ENCODE measurements at places on chromosomes 11 and 22.

DNA sequence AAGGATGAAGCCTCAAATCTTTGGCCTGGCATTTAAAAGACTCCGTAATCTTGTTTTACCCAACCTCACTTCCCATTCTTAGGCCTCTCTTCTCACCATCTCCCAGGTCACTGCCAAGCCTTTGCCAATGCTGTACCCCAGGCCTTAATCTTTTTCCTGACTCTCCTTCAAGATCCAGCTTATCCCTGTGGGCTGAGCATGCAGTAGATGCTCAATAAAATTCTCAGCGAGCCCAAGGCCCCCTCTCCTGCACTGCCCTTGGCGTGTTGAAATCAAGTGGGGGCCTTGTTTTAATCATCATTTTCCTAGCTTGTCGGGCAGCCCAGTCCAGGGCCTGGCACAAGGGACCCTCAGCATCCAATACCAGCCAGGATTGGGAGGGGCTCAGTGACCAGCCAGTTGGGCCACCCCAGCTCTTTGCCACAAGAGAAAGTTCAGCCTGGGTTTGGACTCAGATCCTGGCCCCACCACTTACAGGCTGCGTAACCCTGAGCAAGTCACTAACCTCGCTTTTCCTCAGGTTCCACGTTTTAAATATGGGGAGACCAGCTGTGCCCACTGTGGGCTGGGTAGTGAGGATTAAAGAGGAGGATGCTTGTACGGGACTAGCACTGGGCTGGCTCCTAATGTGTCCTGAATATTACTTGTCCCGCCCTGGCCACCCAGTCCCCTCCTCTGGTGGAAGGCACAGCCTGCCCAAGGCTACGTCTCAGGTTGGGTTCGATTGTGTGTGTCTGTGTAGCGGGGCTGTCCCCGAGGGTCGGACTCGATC lies 943 bp upstream of the YWHAH start:
- DNase-seq: peak; percentile 34

DNA sequence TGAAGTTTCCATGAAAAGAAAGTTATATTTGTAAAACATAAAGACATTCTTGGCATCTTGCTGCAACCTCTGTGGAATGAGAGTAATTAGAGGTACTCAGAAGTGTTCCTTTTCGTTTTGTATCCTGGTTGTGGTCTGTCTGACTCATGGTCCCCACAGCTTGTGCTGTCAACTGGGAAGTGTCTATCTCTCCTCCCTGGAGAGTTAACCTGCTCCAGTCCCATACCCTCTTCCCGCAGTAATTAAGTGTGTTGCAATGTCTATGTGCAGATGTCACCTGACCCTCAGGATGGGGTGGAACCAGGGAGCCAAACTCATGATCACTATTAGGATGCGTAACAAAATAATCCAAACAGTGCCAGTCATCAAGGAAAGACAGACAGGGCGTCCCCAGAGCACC lies 23.0 kb upstream of the ZDHHC13 start:
- peak; percentile 65 for DNase-seq

- DNase-seq: no peak
Measured at GRCh38 chr11:48005831-48006270, 25.5 kb downstream of the PTPRJ start.

DNA sequence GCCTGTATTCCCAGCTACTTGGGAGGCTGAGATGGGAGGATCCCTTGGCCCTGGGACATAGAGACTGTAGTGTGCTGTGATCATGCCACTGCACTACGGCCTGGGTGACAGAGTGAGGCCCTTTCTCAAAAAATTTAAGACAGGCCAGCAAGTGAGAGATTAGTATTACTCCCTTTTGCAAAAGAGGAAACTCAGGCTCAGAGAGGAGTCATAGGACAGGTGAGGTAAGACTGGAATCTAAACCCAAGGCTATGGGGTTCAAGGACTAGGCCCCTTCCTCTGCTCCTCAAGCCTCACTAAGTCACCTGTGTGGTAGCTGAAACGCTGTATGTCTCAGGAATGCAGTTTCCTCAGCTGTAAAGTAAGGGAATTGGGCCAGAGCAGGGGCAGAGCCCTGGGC lies 1.6 kb upstream of the P2RY2 start:
- DNase-seq: peak; percentile 30

DNA sequence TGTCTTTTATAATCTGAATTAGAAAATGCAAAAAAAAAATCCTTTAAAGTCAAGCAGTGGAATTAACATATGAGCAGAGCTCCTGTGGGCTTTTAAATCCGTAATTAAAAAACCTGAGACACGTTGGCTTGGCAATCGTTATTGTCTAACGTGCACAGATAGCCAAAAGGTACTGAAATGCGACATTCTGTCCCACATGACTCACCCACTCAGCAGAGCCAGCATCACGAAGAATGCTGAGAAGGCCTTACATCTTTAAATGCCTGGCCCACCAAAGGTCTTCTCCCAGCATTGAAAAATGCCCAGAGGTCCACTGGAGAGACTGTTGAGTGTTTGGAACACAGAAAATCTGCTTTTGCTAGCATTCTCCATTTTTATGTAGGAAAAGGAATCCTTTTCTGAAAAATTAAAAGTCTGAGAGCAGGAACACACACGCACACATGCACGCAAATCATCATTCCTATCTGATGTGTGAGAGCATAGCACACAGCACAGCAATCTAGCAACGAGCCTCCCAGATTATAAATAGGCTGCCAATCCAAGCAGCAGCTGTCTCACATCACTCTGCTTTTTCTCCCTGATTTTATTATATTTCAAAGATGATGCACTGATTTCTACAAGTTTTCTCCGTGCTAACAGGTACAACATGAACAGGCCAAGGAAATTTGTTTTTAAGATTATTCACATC lies 94.5 kb downstream of the PHF21A start:
- DNase-seq: peak; percentile 48

DNA sequence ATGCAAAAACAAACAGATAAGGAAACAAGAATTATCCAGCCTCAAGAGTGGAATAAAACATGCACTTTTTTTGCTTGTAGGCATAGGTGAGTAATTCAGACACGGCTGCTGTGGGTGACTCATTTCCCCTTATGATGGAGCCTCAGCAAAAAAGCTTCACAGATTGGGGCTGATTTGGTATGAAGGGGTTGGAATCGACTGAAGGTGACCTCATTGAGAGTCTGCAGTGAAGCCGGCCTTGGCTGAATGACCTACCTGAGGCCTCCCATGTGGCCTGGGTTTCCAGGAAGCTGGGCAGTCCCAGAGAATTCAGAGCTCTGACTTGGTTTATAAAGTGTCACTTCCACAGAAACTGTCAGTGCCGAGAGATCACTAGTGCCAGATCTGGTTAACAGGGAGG lies 34.2 kb upstream of the VPREB1 start:
- DNase-seq: peak; percentile 80

- DNase-seq: no peak
Measured at GRCh38 chr11:44944181-44944852, 6.4 kb downstream of the TP53I11 start.

DNA sequence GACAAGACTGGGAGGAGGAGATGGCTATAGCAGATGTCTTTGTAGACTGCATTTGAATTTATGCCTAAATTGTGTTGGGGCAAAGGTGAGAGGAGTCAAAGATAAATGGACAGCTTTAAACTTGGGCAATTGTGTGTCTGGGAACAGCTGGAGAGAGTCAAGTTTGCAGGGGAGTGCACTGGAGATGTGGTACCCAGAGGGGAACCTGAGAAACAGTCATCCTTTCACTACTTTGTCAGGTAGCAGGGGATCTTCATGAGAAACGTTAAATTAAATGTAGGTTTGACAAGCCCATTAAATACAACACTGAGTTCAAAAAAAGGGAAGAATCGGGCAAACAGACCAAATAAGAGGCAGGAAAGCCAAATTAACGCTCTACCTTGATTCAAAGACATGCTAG lies 277.7 kb downstream of the OPCML start:
- no peak for DNase-seq

- no peak for DNase-seq
Measured at GRCh38 chr22:28935713-28936112, 52.3 kb downstream of the ZNRF3 start.

- peak; percentile 88 for DNase-seq
Measured at GRCh38 chr11:130979386-130979972, 63.2 kb upstream of the SNX19 start.

DNA sequence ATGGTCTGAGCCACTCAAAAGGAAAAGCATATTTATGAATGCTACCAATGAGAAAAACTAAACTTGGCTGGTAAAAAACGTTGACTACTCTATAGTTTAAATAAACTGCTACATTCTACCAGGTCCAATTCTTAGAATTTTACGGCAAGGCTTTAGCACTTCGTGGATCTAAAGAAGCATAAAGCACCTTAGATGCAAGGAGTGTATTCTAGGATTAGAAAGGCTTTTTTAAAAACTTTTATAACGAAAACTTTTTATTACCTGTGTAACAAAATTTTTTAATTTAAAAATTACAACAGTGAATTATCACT lies 13.9 kb downstream of the PHF21A start:
- DNase-seq: no peak

GRCh38 chr11:112665291-112665690 lies 295.9 kb upstream of the NCAM1 start:
- no peak for DNase-seq

DNA sequence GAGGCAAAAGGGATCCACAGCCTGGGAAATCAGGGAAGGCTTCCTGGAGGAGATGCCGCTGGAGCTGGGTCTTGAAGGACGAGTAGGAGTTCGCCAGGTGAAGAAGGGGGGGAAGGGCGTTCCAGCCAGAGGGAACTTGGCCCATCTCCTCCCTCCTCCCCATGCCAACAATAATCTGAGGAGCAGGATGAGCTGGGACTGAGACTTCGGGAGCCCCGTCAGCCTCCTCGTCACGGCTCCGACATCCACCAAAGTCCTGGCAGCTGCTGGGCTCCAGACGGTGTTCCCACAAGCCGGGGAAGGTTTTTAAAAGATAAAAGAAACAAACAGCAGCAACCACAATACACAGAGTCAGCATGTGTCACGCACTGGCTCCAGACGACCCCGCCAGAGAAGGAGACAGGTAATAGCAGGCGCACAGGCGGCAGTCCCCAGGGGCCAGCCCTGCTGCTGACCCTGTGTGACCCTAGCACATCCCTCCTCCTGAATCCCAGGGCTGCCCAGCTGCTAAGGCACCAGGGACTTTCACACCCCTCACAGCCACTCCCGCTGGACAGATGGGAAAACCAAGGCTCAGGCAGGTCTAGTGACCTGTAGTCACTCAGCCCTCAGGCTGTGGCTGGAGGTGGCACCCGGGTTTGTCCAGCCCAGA lies 37.3 kb downstream of the NUP50 start:
- DNase-seq: peak; percentile 97

DNA sequence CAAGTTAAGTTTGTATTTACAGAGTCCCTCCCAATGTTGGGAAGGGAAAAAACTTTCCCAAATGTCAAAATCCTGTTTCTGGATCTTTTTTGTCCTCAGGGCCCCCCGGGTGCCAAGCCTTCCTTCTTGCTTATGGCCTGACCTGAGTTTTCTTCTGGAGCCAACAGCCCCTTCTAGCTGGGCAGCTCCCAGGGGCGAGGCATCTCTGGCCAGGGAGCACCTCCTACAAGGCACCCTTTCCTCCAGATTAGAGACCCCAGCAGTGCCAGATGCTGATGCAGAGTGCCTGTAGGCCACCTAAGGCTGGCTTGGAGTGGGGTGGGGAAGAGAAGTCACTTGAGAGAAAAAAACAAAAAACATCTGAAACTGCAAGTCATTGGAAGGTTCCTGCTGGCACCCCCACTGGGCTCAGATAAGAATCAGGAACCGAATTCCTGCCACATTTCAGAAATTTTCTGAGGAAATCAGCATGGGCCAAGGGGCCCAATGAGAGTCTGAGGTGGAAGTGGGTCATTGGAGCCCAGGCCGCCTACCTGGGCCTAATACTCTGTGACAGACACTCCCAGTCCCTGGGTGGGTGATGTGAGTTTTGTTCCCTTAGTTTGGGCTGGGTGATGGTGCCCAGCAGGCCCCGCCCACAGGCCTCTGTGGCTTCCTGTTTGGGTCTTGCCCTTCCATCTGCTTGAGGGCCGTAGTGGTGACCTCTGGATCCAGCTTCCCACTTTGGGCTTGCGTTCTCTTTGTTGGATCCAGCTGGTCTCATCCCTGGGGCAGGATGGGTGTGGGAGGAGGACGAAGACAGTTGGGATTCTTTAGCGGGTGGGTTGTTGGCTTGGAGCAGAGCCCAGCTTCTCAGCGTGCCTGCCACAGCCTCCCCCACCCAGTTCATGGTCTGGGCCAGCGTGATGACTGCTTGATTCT lies 40.6 kb downstream of the PARVA start:
- peak; percentile 80 for DNase-seq

- DNase-seq: peak; percentile 95
Measured at GRCh38 chr11:119422809-119423508, at the start of gene THY1. TSS of gene THY1 (minus strand) at chr11:119423172. CDS start at chr11:119420905, 2,267 bp downstream.

DNA sequence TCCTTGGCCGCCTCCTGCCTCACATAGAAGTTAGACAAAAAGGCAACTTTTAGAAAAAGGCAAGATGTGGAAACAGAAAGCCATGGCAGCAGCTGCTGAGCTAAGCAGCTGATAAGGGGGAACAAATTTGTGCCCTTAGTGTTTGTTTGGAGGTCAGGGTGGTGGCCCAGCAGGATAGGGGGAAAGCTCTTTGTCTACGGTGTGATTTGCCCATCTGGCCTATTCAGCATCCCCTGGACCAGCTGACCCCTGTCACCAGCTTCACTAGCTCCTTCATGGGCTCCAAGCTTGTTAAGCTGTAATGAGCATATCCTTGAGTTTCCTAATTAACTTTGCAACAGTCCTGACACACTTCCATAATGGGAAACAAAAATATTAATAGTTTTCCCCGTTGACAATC lies 5.9 kb upstream of the ME3 start:
- no peak for DNase-seq

DNA sequence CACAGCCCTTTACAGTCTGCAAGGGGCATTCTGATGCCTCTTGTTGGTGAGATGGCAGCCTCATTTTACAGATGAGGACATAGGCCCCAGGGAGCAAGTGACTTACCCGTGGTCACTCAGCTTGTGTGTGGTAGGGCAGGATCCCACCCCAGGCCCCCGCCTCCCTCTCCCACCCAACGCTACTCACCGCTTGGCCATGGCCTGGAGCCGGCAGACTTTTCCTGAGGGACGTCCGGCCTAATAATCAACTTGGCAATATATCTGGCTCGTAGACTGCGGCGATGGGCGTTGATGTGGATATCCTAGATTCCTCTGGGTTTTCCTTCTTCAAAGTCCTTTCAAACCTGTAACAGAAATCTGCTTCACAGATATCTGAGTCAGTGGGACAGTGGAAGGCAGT lies 57.1 kb downstream of the ARHGAP8 start:
- DNase-seq: peak; percentile 27

DNA sequence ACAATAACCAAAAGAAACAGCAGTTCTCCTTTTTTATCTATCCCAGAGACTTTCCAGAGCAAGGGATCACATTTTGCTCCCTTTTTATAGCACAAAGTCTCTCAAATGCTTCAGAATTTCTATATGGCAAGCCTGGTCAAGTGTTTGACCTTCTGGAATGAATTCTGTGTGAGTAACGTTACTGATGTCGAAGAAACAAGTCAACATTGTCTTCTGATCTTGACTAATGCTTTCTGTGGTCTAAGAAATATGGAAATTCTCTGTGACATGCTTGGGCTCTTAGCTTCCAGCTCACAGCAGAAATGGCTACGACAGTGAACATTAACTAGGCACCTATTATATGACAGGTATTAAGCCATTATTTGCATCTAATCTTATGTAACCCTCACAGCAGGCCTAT lies 411.7 kb downstream of the CADM1 start:
- no peak for DNase-seq

Measured in osteoblast (primary cell).